ENCODE measurements at places on chromosomes 7 and 10.

GRCh38 chr7:36736899-36737211 lies 12.6 kb upstream of the AOAH start:
- DNase-seq = no peak

- no peak for DNase-seq
Measured at GRCh38 chr7:902996-903395, 26.6 kb downstream of the GET4 start.

DNA sequence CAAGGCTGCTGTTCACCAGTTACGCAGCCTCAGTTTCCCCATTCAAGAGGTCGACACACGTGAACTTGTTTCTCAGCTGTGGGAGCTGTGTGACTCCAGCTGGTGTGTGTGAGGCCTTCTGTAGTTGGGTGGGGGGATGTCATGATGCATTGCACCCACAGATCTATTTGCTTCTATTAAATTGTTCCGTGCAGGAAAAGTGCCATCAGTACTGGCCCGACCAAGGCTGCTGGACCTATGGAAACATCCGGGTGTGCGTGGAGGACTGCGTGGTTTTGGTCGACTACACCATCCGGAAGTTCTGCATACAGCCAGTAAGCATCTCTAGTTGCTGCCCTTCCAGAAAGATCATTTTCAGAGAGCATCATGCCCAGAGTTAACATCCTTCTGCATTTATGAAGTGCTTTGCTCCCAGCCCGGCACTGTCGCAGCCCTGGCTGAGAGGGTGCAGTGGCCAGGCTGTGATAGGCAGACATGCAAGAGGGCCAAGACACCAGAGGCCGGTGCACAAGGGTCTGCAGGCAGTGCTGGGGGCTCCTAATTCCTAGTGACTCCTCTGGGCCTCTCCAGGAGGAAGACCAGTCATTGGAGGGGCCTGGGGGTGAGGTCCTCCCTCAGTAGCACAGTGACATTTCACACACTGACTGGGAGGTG lies 60.2 kb downstream of the MKI67 start:
- no peak for DNase-seq

DNA sequence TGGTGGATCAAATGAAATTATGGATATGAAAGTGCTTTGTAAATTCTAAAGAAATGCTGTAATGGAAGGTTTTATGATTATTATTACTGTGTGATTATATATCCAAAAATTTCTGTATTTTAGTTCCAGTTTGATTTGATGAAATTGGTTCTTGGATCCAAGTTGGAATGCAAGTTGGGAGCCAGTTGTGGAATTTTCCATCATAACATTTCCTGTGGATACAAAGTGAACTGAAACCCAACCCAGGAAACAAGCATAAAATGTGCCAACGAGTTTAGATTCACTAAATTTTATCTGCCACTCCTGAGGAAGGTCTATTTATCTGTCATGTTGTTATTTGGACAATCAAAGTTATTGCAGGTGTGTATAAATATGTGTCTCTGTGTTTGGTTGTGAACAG lies 131.4 kb upstream of the MDFIC start:
- DNase-seq = no peak

DNA sequence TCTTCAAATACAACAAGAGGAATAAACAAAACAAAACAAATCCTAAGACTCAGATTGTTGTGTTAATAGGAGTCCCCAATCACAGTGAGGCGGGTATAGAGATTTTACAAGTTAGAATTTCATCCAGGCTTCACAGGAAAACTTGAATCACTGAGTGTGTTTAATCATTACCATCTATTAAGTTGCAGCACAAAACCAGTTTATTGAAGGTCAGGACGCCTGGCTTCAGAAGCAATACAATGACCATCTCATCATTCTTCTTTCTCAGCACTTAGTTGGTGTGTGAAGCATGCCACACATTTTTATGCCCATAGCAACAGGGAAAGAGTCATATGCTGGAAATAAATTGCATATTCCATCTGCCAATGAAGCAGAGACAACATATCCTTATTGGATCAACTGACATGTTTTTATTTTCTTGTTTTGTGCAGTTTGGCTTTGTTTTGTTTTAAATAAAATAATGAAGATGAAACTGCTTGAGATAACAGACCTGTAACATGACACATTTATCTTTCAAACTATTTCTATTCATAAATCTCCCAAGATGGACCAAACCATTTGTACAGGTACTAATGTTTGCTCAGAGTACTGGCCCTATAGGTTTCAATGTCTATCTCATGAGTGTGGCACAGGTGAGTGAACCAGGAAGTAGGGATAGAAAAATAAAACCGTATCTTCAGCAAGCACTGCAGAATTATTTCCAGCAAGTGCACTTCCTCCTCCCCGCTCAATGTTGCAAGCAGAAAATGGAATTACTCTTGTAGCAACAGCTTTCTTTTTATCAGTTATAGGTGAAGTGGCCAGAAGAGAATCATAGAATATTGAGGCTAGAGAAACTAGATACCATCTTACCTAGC lies 40.4 kb downstream of the TAC1 start:
- DNase-seq = no peak

DNA sequence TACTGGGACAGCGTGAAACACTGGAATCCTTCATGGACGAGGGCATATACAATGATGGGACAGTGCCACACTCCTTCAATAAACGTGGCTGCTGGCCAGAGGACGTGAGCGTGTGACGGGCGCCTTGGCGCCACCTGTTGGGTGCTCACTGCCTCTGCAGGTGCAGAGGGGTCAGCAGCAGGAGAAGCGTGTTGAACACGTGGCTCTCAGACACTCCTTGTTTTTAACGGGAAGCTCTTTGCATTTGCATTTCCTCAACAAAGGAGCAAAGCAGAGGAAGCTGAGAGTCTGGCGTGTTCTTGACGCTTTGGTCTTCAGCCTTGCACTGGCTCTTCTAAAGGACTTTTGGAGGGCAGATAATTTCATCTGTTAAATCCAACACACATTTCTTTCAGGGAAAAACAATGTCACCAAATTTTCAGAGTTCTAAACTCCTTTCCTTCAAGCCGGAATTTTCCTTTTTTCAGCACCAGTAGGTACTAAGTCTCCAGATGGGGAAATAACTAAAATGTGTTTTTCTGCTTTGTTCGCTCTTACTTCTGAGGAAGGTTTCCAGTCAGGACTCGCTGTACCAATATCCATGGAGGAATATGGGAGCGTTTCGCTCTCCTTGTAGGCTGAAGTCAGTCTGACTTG lies 2.9 kb upstream of the GET4 start:
- peak; percentile 87 for DNase-seq

DNA sequence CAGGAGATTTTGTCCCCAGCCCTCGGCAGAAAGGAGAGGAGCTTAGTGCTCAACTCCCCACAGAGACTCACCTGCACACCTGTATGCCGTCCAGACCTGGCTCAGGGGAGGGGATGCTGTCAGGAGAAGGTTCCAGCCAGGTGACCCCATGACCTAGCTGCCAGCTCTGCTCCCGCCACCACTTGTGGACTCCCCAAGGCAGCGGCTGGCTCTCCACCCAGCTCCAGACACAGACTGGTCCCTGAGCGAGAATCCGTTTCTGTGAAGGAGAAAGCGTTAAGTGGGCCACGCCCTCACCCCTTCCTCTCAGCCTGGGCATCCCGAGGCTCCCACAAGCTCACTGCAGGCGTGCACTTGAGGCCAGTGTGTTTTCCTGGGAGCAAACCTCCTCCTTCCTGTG lies 76.4 kb downstream of the RGS10 start:
- no peak for DNase-seq

All from HEK293T (cell line).